ENCODE measurements at places on chromosomes 1 and 21.

- DNase-seq: no peak
Observed at GRCh38 chr1:45552331-45552730, 1.7 kb downstream of the AKR1A1 start.

GRCh38 chr1:36351227-36351977, 28.0 kb upstream of the EVA1B start:
- peak; percentile 78 for DNase-seq

- no peak for DNase-seq
Observed at GRCh38 chr1:83113652-83114051, 885.3 kb downstream of the TTLL7 start.

DNA sequence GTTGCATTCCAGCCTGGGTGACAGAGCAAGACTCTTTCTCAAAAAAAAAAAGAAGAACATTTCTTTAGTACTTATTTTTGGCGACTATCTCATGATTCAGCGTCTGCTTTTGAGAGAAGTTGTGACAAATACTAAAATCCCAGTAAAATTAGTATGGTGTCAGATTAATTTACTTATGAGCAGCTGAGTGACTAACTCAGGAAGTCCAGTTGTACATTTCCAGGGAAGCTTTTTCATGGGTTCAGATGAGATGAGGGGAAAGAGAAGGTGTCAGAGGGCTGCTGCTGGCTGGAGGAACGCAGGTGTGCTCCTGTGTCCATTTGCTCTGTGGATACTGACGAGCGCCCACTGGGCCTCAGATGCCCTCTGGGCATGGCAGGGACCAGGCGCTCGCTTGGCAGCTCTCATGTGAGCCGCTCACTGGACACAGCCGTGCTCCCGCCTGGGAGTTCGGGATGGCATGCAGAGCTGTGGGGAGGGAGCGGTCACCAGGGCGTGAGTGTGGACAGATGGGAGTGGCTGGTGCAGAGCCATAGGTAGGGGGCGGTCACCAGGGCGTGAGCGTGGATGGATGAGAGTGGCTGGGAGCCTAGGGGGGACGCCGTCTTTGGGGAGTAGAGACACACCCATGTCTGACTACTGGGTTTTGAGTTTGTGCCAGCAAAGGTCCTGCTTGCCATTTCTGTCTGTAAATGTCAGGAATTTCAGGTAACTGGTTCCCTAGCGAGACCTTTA, 55.0 kb downstream of the ADARB1 start:
- DNase-seq: peak; percentile 19

DNA sequence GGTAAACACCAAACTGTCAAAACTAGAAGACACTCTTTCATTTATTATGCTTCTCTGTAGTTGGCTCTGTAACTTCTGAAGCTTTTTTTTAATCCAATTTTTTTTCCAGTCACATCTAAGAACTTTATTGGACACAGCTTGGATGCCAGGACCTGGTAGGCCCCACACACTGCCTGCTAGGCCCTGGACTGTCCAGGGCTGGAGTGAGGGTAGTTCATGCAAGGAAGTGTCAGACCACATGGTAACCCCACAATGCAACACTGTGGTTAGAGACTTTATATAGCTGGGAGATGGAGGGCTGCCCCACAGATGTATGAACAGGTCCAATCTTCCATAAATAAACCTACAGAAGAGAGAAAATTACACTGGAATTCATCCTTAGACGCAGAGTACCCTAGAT, 7.1 kb downstream of the SLC2A1 start:
- no peak for DNase-seq

DNA sequence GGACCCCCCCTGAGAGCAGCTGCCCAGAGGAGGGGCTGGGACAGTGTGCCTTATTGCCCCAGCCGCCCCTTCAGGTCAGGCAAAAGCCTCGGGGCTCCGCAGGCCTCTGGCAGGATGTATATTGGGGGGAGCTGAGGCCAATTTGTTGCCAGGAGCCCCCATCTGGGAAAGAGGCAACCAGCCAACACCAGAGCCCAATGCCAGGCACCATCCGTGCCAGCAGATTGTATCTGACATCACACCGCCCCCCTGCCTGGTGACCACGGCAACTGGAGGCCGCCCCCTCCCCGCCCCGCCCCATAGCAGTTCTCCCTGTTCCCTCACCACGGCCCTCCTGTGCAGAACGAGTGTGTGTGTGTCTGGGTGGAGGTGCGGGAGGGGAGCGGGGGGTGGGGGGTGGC, 3.6 kb upstream of the PLEKHG5 start:
- DNase-seq: no peak

- DNase-seq: no peak
Observed at GRCh38 chr1:53366901-53367502, 39.1 kb upstream of the LRP8 start.

- DNase-seq: no peak
Observed at GRCh38 chr1:29901624-29902325, 665.5 kb downstream of the PTPRU start.

GRCh38 chr1:53270873-53271272, 32.6 kb upstream of the MAGOH start:
- DNase-seq: no peak

- DNase-seq: no peak
Observed at GRCh38 chr1:198903203-198903602, 264.4 kb downstream of the PTPRC start.

DNA sequence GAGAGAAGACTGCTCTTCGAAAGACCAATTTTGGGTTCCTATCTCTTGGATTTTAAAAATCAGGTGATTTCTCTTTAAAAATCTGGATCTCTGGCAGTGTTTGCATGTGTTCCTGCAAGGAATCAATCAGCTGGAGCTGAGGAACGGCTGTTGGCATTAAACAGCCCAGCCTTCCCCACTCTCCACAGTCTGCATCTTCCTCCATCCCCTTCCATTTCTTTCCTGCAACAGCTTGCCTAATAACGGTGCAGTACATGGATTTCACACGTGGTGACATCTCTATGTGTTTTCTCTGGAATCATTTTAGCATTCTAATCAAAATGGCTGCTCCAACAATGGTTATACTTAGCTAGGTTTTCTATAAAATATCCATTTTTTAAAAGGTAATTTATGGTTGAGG, 20.0 kb downstream of the RIPPLY3 start:
- no peak for DNase-seq

DNA sequence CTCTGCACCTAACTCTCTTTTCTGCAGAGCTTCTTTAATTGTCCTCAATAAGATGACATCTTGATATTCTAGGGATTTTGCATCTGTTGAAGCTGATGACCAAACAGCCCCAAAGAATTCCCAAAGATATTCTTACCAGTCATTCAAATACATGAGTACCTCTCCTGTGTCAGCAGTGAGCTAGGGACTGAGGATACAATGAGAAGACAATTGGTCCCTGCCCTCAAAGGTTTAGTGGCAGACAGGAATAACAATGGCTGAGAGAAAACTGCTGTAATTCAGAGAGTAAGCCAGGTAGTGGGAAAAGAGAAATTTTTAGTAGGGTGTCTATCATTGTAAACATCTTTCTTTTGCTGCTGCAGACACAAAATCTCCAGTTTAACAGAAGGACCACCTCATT, 5.9 kb downstream of the MCOLN3 start:
- DNase-seq: no peak

DNA sequence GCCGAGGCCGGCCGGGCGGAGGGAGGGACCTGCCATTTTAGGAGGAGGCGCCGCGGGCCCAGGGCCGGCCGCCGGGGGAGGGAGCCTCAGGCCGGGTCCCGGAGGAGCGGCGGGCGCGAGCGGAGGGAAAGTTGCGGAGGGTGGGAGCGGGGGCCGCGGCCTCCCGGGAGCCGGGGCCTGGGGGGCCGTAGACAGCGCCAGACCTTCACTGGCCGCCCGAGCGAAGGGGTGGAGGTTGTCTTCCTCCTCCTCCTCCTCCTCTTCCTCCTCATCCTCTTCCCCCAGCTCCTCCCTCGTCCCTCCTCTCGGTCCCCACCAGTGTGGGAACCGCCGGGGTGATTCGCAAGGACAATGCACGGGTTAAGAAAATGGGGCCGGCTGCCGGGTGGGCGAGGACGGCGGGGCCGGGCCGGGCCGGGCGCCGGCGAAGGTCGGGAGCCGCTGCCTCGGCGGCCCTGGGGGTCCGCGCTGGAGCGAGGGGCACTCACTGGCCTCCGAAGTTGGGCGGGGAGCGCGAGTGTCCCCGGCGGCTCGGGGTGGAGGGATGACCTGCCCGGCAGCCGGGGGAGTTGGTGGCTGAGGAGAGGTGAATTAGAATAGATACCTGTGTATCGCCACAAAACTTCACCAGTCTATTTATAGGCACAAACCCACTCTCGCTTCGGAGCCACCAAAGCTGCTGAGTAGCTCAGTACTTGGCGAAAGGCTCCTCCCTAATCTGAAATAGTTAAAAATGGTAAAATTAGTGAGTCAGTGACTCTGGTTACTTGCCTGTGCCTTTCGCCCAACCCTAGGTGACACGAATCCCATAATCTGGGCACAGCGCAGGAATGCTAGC, 1.3 kb downstream of the DYRK1A start:
- peak; percentile 59 for DNase-seq

GRCh38 chr21:24025101-24025500, 1582.2 kb downstream of the MRPL39 start:
- no peak for DNase-seq

GRCh38 chr1:15277447-15277838, 30.4 kb downstream of the FHAD1 start:
- DNase-seq: no peak

DNA sequence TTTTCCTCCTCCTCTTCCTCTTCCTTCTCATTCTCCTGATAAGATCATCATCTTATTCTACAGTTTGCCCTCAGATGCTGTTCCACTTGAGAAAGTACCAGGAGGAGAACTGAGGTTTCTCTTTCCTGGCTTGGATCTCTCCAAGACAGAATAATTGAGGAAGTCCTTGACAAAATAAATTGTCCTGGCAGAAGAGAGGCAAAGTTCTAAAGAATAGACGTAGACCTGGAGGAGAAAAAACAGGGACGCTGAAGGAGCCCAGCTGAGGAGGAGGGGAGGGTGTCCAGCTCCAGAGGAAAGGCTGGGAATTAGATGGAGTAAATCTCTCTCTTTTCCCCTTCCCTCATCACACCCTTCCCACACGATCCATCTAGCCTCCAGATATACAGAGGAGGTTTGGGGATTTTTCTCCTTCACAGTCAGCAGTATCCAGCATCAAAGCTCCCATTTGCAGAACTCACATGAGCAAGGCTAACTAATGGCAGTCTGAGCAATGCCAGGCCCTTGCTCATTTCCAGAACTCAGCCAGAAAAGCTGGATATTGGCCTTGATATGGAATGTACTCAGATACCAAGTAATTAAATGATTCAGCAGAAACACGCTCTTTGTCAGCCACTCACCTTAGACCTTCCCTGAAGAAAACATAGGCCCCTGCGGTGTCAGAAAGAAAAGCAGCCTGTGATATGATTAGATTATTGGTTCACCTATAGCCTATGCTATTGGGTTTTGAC, 5.1 kb upstream of the GNG12 start:
- peak; percentile 61 for DNase-seq

DNA sequence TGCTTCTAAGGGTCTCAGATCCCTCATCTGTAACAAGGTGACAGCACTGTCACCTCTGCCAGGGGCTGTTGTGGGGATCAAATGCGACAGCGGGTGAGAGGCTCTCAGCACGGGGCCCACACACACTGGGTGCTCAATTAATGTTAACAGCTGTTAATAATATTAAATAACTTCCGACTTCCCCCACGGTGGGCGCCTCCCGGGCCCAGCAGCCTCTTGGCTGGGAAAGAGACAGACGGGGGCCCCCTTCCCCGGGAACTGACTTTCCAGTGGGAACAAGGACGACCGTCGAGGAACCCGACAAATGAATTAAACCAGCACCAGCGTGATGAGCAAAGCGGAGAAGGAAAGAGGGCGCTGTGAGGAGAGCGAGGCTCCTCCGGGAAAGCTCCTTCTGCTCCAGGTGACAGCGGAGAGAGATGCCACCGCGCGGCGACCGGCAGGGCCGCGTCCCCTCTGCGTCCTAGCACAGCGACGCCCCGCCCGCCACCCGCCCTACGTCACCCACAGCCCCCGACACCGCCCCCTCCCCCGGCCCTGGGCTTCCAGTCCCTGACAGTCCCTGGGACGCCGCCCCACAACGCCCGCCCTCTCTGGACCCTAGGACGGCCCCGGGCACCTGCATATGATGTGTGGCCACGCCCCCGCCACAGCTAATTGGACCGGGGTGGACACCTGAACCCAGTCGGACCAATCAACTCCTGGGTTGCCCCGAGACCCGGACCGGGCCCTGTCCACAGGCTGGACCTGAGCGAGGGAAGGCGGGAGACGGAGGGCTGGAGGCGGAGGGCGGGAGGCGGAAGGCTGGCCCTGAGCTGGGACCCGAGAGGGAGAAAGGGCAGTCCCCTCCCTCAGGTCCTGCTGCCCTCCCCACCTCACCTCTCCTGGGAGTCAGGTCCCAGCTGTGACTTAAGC, 38.2 kb downstream of the MATN1 start:
- DNase-seq: no peak

DNA sequence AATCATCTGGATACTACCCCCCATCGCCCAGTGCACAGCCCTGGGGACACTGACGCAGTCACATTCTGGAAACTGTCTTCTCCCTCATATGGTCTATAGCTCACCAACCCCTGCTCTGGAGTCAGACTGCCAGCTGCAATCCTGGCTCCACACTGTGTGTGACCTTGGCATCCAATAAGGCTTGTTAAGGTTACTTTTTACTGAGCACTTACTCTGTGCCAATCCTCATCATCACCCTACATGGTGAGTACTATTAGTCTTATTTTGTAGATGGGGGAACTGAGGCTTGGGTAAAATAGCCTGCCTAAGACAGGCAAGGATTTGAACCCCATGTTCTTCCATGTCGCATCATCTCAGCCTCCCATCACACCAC, 34.9 kb downstream of the AHDC1 start:
- no peak for DNase-seq

DNA sequence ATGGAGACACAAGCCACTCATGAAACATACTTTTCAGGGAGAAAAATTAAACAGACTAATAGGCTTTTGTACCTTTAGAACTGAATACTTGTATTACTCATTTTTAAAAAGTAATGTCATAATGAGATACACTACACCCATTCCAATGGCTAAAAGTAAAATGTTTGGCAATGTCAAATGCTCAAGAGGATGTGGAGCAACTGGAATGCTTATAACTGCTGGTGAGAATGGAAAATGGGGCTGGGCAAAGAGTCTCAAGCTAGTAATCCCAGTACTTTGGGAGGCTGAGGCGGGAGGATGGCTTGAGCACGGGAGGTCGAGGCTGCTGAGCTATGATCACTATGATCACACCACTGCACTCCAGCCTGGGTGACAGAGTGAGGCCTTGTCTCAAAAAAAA, 86.3 kb downstream of the NKAIN1 start:
- peak; percentile 21 for DNase-seq

- DNase-seq: peak; percentile 72
Observed at GRCh38 chr1:196160066-196160795, 448.0 kb downstream of the KCNT2 start.

DNA sequence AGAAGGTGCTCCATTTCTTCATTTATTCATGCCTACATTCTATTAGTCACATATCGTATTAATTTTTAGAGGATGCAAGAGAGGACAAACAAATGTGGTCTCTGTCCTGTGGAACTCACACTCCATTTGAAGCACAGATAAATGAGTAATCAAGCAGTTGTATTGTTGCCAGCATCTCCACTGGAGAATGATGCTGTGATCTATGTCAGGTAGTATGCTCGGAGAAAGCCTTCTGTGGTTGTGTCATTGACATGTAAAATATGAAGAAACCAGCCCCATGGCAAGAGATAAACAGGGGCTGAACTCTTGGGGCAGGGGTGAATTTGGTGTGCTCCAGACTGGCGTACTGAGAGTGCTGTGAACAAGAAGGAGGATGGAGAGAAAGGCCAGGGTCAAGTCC, 101.2 kb downstream of the FASLG start:
- no peak for DNase-seq

Measured in cardiac fibroblast (primary cell).